ENCODE measurements at places on chromosomes 12 and 14. TPM values are rescaled to one million over a fixed set of nuclear protein-coding genes. Genes with fewer than 3 reads are reported as not detected.

DNA sequence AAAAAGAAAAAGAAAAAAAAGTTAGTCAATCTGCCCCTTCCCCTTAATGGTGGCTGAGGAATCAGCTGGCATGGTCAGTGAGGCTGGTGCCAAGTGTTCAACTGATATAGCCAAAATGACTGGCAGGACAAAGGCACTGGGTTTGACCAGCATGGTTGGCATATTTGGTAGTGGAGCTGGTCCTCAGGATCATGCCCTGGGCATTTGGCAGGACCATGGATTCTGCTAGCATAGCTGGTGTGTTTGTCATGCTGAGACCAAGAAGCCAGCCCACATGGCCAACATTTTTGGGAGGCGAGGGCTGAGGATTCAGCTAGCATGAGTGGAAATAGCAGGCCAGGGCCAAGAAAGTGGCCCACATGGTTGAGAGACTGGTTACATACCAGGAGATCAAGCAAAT is 136.5 kb downstream of the FBXL14 start:
- DNase-seq = no peak
- no peaks in the 10 kb centered on the region for H3K4me1 ChIP-seq
- H3K4me3 ChIP-seq = no peak overlapping the region
- no peak overlapping the region for H3K27ac ChIP-seq
- peaks cover 4% of the 10 kb centered on the region for H3K36me3 ChIP-seq

Gene KRT75
- not detected for total RNA-seq

- H3K4me3 ChIP-seq = no peak overlapping the region
- no peaks in the 10 kb centered on the region for H3K36me3 ChIP-seq
- DNase-seq = no peak
- H3K27ac ChIP-seq = no peak overlapping the region
- peaks cover 7% of the 10 kb centered on the region for H3K4me1 ChIP-seq
- no peaks in the 10 kb centered on the region for H3K27me3 ChIP-seq
These were observed 88.5 kb downstream of the GPHN start for GRCh38 chr14:66596241-66596985.

- no peak for DNase-seq
- no peaks in the 10 kb centered on the region for H3K36me3 ChIP-seq
- no peak overlapping the region for H3K27ac ChIP-seq
- no peaks in the 10 kb centered on the region for H3K4me1 ChIP-seq
- H3K4me3 ChIP-seq = no peak overlapping the region
These were observed 7.5 kb downstream of the HOXC4 start for GRCh38 chr12:54060975-54061778.

- H3K4me1 ChIP-seq = peaks cover 3% of the 10 kb centered on the region
- DNase-seq = no peak
- H3K27ac ChIP-seq = no peak overlapping the region
- no peaks in the 10 kb centered on the region for H3K36me3 ChIP-seq
These were observed 1.2 kb downstream of the RAB15 start for GRCh38 chr14:64970776-64971477.

- no peak for DNase-seq
- no peak overlapping the region for H3K27ac ChIP-seq
- H3K36me3 ChIP-seq = no peaks in the 10 kb centered on the region
- H3K27me3 ChIP-seq = peaks cover 19% of the 10 kb centered on the region
- no peak overlapping the region for H3K4me3 ChIP-seq
- no peaks in the 10 kb centered on the region for H3K4me1 ChIP-seq
These were observed 7.7 kb downstream of the SLC6A13 start for GRCh38 chr12:254912-255311.

DNA sequence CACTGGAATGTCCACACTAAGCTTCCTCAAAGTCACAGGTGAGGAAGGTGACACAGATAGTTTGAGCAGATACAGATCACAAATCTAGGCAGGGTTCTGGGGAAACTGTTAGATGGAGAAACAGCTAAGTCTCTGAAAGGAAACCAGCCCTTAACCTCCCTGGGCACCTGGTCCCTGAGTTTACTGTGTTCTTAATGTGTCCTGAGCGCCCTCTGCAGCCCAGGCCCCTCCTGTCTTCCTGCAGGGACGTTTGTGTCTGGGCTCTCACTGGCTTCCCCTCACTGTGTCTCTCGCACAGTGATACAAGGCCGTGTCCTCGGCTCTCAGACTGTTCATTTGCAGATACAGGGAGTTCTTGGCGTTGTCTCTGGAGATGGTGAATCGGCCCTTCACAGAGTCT is 684.3 kb downstream of the TMEM121 start:
- no peak overlapping the region for H3K4me3 ChIP-seq
- DNase-seq = no peak
- H3K36me3 ChIP-seq = no peaks in the 10 kb centered on the region
- no peak overlapping the region for H3K27ac ChIP-seq
- H3K4me1 ChIP-seq = no peaks in the 10 kb centered on the region

DNA sequence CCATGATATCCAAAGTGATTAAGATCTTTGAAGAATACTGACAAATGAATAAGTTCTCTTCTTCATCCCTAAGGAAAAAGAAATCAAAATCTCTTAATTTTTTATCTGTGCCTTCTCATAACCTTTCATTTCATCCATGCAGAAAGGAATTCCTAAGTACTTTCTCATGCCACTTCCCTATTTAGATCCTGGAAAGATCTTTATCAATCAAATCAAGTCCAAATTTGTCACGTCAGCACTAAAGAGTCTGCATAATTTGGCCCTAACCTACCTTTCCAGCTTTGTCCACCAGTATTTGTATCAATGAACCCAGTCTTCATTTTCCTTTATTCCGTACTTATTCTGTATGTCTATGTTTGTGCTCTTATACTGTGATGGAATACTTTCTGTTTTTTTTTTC is 41.2 kb downstream of the VEZT start:
- peaks cover 38% of the 10 kb centered on the region for H3K36me3 ChIP-seq
- H3K4me1 ChIP-seq = no peaks in the 10 kb centered on the region
- no peak overlapping the region for H3K4me3 ChIP-seq
- DNase-seq = no peak
- H3K27me3 ChIP-seq = no peaks in the 10 kb centered on the region
- H3K27ac ChIP-seq = no peak overlapping the region

Gene IFI27
- total RNA-seq = 5.2 TPM

- no peaks in the 10 kb centered on the region for H3K4me1 ChIP-seq
- no peak overlapping the region for H3K27ac ChIP-seq
- H3K27me3 ChIP-seq = no peaks in the 10 kb centered on the region
These were observed 138.7 kb upstream of the E2F7 start for GRCh38 chr12:77204083-77204482.

- H3K4me1 ChIP-seq = no peaks in the 10 kb centered on the region
- no peak overlapping the region for H3K4me3 ChIP-seq
- H3K27ac ChIP-seq = no peak overlapping the region
These were observed 19.0 kb upstream of the OVCH1 start for GRCh38 chr12:29516431-29516875.

Gene FSCB
- total RNA-seq = not detected

DNA sequence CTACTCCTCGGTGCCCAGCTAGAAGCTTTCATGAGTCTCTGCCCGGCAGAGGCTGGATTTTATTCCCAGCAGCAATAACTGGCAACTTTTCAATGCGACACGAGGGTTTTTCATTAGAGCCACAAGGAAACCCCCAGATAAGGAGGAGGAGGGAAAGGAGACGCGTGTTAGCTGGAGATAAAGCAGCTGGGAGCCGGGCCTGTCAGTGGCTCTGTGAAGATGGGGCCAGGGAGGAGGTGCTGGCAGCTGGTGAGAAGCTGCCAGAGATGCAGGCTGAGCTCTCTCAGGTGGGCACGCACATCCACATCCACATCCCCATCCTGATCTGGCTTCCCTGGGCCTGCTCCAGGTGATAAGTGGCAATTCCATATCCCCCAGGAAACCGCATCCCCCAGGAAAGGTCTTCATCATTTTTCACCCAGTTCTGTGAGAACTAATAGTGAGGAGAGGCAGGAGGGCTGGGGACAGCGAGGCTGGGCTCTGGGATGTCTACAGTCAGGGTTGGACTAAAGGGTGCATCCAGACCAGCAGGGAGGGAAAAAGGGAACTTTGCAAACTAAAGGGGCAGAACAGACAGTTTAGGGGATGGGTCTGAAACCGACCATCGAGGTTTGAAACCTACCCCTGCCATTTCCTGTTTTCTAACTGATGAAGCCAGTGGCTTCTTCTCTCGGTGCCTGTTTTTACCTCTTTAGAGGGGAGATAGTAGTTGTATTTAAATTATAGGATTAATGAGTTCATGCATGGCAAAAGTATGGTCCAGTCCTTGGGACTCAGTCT is 413.2 kb downstream of the DPF3 start:
- no peak for DNase-seq
- peaks cover 32% of the 10 kb centered on the region for H3K36me3 ChIP-seq
- peaks cover 68% of the 10 kb centered on the region for H3K4me1 ChIP-seq
- no peak overlapping the region for H3K4me3 ChIP-seq
- H3K27me3 ChIP-seq = peaks cover 3% of the 10 kb centered on the region
- peak overlapping the region; percentile 57 for H3K27ac ChIP-seq

DNA sequence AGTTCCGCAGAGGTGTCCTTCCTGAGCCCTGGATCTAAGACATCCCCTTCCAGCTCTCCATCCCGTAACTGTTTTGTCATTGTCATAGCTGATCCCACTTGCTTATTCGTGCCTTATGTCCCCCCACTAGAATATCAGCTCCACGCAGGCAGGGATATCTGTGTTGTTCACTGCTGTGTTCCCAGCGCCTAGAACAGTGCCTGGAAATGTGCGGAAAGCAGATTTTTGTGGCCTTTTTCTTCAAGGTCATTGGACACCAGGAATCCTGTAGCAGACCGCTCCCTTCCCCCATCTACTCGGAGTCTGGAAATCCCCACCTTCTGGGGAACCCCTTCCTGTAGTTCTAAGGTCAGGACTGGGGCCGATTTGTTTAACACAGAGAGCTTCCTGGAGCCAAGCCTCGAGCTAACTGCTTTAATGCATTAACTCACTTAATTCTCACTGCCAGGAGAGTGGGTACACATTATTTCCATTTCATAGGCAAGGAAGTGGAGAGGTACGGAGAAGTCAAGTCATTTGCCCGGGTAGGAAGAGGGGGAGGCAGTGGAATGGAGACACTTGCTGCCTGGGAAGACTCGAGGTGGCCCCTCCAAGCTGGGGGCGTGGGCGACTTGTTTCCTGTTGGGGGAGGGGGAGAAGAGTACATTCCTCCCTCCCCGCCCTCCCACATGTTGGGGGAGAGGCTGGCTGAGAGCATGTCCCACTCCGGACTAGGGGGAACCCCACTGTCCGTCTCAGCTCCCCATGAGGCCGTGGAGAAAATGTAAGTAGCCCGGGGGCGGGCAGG is 1.2 kb upstream of the SH2B3 start:
- H3K4me1 ChIP-seq = peaks cover 51% of the 10 kb centered on the region
- peaks cover 4% of the 10 kb centered on the region for H3K27me3 ChIP-seq
- H3K4me3 ChIP-seq = peak overlapping the region; percentile 84
- peak; percentile 35 for DNase-seq

Gene SALL2
- total RNA-seq = 2.7 TPM
